ENCODE measurements at places on chromosomes 16 and 17.

- DNase-seq: no peak
Observed at GRCh38 chr17:49634485-49634860, 43.4 kb downstream of the SPOP start.

GRCh38 chr16:50152351-50152806 lies 727 bp upstream of the TENT4B start:
- DNase-seq: no peak

DNA sequence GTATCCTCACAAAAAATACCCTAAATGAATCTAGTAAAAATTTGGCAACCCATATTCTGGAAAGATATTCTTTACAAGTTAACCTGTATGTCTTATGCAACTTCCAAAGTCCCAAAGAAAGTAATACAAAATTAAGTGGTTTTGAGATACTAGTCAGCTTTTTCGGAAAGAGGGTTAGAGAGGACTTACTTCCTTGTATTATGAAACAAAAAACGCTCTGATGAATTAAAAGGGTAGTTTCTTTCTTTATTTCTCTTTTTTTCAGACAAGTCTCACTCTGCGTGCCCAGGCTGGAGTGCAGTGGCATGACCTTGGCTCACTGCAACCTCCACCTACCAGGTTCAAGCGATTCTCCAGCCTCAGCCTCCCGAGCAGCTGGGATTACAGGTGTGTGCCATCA lies 51.6 kb downstream of the KANSL1 start:
- no peak for DNase-seq

- DNase-seq: no peak
Observed at GRCh38 chr17:79948406-79948944, 87.2 kb downstream of the TBC1D16 start.

GRCh38 chr16:2362218-2362617 lies 21.7 kb upstream of the ABCA3 start:
- DNase-seq: no peak

DNA sequence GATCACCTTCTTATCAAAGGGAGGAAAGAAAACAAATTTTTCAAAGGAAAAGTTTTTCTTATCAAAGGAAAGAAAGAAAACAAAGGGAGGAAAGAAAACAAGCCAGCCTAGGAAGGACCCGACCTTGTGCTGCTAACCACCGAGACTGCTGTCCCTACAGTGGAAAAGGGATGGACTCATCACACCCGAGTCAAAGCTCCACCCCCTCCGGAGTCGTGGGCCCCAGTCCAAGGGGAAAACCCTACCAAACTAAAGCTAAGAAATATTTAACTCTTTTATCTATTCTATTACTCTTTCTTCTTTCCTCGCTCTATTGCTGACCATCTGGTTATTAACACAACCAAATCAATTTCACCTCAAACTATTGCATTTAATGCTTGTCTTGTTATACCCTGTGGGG lies 6.1 kb upstream of the ENDOV start:
- DNase-seq: no peak

DNA sequence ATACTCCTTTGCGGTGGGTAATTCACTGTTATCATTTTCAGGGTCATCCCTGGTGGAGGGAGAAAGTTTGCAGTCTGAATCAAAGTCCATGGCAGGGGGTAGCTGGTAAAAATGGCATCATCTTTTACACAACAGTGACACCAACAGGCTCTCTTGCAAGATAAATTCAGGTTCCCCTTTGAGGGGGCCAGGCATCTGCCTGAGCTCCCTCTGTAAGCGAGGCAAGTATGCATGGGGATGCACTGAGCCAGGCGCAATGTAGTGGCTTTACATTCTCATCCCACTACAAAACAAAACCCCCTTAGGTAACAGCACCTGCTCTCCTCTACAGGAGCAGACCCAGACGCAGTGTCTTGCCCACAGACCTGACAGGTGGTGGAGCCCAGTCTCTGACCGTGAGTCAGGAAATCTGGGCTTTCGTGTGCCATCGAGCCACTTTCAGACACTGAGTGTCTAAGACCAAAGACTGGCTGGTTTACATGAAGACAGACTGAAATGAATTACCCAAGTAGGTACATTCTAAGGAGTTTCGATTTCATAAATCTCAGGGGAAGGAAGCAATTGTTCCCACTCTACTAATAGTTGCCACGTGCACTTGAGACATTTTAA lies 17.7 kb downstream of the LITAFD start:
- DNase-seq: no peak

DNA sequence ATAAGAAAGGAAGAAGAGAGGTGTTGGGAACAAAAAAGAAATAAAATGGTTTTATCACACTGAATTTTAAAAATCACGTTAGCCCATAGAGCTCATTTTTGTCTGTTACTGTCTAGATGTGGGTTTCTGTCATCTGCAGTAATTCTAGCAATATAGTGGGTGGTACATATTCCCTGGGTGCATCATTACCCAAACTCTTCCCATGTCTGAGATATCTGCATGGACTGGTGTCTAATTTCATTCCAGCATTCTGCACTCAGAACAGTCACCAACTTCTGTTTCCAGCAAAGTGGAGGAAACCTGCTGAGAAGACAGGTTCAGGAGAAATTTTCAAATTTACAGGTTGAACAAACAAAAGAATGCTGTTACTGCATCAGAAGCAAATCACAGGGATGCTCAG lies 263.8 kb downstream of the CDH11 start:
- no peak for DNase-seq

- DNase-seq: no peak
Observed at GRCh38 chr17:67055811-67056745, 11.7 kb downstream of the CACNG1 start.

- DNase-seq: no peak
Observed at GRCh38 chr17:48617471-48618255, 2.6 kb upstream of the HOXB8 start.

DNA sequence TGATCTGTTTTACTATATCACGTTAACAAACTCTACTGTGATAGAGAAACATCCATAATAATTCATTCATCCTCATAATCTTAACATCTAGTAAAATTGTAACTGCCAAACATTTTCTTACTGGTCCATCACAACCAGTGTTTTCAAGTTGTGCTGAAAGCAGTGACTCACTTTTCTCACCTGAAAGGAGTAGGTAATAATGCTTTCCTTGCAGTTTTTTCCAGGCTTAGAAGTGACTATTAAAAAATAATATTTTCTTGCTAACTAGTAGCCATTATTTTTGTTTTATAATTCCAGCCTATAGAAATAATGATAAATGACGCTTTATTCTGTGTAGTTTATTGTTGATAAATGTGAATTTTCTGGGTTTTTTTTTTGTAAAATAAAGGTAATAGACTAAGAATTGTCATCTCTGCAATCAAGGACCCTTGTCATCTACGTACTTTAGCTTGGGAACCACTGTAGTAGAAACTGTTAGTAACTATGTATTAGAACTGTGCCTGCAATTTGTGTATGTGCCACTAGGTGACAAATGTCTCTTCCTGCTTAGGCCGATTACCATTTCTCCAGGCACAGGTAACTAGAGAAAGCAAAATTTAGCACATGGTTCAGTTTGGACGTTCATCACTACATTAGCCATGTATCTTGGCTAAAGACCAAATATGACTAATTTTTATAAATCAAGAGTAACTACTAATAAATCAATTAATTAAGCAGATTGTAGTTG lies 409.4 kb upstream of the ERCC4 start:
- no peak for DNase-seq

- no peak for DNase-seq
Observed at GRCh38 chr16:79008036-79008868, 592.3 kb downstream of the MAF start.

GRCh38 chr17:1509290-1509881 lies 7.0 kb downstream of the INPP5K start:
- no peak for DNase-seq

DNA sequence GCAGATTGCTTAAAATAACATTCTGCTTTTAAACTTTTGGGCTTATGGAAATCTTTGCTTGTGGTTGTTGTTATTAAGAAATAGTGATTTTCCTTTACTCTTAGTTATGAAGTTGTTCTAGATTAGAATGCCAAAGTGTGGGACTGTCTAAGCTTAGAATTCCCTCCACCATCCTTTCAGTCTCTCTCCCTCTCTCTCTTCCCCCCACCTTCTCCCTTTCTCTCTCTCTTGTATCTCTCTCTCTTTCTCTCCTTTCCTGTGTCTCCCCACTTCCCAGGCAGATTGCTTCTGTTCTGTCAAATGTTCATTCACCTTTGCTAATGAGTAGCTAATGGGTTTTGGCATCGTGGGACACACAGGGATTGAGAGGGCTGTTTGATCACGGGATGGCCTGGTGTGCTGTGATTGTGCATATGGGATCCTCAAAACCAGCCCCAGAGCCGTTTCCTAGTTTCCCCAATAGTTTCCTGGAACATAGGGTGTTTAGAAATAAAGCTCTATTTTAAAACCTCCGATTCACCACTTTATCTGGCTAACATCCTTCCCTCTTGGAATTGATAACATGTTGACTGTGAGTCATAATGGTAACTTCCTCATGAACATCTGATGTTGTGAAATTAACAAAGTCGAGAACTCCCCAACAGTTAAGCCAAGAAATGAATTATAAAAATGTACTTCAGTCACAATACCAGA lies 502.6 kb downstream of the TMEM114 start:
- DNase-seq: no peak

GRCh38 chr17:78573955-78574354 lies 3.2 kb downstream of the DNAH17 start:
- peak; percentile 5 for DNase-seq

- no peak for DNase-seq
Observed at GRCh38 chr16:70490261-70490660, 33.1 kb downstream of the COG4 start.

DNA sequence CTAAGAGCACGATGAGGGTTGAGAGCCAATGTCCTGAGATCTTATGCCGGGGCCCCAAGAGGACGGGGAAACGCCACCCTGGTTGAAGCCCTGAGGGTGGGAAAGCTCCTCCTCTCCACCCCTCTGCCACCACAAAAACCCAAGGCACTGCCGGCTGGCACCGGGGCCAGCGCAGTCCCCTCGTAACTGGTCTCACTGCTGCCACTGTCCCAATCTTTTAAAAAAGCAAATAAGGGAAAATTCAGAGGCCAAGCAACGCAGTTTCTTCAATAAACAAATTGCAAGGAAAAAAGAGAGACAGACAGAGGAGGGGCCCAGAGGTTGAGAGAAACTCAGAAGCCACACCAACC lies 6.7 kb downstream of the GRIN2C start:
- DNase-seq: no peak

DNA sequence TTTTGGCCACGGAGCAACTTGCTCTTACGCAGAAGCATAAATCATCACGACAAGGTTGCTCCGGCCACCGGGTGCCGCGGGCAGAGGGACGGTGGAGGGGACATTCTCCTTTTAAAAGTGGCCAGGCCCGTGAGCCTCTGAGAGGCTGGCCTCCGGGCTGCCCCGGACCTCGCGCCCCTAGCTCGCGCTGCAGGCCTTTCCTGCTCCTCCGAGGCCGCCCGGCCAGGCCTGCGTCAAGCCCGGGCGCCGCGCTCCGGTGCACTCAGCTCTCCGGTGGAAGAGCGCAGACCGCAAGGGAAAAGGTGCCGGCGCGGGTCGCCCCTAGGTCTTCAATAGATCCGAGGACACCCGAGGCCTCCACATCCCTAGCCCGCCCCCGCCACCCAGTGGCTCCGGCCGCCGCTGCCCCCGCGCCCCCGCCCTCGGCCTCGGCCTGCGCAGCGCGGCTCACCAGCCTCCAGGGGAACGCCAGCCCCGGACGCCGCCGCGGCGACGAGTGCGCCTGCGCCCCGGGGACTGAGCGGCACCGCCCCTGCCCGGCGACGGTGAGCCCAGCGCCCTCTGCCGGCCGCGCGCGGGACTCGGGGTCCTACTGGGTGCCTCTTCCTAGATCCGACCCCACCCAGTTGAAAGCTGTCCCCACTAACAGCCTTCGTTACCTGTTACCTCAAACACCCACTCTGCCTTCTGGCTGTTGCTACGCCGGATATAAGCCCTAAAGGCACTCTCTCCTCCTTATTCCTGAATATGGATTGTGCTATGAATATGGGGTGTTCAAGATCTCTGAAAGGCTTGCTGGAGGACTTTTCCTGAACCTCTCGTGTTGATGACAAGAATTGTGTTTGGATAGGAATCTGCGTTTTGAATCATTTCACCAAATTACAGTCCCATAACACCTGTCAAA lies at the start of gene LYRM9:
LYRM9 (minus strand) TSS at position 500 of the 904 bp plus-strand sequence. CDS start 10,671 bp downstream, outside the sequence.
- DNase-seq: peak; percentile 91

GRCh38 chr17:9408868-9409829 lies 166.5 kb downstream of the STX8 start:
- no peak for DNase-seq

- no peak for DNase-seq
Observed at GRCh38 chr17:9218911-9219310, 197.6 kb downstream of the NTN1 start.
